ENCODE measurements at places on chromosomes 2 and 18.

DNA sequence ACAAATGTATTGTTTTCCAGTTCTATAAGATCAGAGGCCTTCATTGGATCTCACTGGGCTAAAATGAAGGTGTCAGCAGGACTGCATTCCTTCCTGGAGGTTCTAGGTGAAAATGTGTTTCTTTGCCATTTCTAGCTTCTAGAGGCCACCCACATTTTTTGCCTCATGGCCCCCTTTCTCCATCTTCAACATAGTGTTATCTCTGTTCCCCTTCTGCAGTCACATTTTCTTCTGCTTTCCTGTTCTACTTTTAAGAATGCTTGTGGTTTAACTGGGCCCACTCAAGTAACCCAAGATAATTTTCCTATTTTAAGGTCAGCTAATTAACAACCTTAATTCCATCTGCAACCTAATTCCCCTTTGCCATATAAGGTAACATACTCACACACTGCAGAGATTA lies 36.1 kb downstream of the METTL21A start:
- DNase-seq, result no peak

DNA sequence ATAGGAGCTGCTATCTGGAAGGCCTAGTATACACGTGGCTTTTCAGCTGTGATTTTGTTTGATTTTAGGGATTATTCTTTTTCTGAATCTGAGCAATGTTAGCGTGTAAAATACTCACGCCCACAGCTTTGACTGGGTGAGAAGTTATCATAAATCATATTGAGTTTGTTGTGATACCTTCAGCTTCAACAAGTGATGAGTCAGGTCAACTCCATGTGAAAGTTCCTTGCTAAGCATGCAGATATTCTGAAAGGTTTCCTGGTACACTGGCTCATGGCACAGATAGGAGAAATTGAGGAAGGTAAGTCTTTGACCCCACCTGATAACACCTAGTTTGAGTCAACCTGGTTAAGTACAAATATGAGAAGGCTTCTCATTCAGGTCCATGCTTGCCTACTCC lies at the start of gene GKN1:
Gene GKN1, plus strand, starts transcription at position 386 of the 400 bp plus-strand sequence. CDS start 42 bp downstream, outside the sequence.
- no peak for DNase-seq

DNA sequence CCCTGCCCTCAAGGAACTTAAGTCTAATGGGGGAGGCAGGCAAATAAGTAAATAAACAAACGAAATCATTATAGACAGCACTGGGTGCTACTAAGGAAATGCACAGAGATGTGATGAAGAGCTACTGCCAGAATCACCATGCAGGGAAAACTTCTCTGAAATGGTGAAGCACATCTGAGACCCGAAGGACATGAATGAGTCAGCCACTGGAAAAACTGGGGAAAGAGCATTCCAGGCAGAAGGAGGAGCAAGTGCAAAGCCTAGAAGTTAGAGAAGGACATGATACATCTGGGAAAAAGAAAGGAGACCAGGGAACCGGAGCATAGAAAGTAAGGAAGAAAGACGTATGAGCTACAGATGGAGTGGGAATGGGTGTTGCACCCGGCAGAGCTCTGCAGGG lies 56.8 kb downstream of the TGFA start:
- DNase-seq, result no peak

- DNase-seq, result no peak
These were observed 38.0 kb upstream of the PCBP1 start for GRCh38 chr2:70049255-70049654.

- no peak for DNase-seq
These were observed 61.5 kb downstream of the EFR3B start for GRCh38 chr2:25103287-25103871.

DNA sequence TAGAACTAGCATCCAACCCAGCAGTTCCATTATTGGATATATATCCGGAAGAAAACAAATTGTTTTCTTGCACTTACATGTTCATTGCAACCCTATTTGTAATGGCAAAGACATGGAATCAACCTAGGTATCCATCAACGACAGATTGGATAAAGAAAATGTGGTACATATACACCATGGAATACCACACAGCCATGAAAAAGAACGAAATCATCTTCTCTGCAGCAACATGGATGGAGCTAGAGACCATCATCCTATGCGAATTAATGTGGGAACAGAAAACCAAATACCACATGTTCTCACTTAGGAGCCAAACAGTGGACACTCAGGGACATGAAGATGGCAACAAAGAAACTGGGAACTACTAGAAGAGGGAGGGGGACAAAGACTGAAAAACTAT lies 352.7 kb downstream of the CDH2 start:
- DNase-seq, result no peak

DNA sequence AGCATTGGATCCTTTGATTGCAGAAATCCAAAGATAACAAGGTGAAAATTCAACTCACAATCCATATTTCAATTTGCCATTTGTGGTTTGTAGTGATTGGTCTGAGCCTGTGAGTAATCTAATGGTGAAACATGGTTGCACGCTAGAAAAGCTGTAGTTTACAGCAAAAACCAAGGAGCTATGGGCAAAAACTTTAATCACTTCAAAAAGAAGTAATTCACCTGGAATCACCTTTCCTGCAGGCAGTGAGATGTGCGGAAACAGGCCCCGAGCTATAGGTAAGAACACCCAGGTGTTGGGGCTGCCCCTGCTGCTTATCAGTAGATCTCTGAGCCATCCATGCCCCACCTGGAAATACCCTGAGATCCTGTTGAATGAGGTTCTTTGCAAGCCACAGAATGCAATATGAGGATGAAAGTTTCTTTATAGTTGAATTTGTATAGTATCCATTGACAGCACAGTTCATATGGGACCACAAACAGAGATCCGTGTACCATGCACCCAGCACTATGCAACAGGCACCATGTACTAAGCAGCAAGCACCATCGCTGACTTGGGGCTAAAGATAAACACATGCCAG lies 208.2 kb downstream of the SPP2 start:
- DNase-seq, result no peak

GRCh38 chr2:75238670-75239330 lies 39.5 kb upstream of the TACR1 start:
- no peak for DNase-seq

DNA sequence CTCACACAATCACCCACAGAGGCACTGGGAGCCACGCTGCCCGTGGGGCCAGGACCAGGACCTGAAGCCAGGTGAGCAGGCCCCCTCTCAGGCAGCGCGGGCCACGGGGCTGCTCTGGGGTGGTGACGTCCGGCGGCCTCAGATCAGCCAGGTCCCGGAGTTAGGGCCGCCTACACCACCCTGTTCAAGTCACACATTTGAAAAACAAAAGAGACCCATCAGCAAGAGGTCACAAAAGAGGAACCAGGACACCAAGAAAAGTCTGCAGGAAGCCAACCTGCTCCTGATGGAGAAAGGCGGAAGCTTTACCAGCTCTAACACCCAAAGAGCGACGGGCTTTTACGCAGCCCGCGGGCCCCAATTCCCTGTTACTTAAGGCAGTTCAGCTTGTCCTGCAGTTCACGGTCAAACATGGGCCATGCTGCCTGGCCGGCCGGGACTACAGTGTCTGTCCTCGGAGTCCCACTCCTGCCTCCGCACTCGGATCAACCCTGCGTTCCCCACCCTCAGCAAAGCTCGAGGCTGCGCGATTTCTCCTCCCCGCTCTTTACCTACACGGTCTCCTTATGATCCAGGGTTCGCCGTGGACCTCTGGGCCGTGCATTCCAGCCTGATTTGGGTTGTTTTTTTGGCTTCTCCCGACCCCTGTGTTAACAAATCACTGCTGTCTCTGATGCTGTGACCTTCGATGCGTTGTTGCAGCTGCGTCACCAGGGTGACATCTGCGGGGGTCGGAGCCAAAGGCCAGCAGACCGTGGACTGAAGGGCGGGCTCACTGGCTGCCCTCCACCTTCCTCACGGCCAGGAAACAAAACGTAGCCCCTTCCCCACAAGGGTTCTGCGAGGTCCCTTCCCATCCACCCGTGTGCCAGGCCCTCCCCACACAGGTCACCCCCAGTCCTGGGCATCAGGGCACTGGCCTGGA lies 31.0 kb downstream of the SNORC start:
- no peak for DNase-seq

DNA sequence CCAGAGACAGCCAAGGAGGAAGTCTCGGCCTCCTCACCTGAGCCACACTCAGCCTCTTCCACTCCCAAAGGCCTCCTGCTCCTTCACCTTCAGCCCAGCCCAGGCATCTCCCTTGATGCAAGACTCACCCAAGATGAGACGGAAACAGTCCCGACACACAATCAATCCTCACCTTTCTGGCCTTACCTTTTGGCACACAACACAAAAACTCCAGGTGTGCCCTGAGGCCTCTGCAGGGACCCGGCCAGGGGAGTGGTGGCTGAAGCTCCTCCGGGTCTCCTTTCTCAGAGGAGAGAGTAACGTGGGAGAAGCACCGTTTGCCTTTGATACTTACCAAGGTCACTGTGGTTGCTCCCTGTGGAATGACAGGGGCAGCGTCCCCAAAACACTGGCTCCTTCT lies 23.8 kb upstream of the EFHD1 start:
- DNase-seq, result no peak

GRCh38 chr2:38116762-38117161 lies 40.8 kb upstream of the CYP1B1 start:
- no peak for DNase-seq

- DNase-seq, result no peak
These were observed 41.7 kb upstream of the NABP1 start for GRCh38 chr2:191636235-191636543.

- no peak for DNase-seq
These were observed 5.6 kb upstream of the KCNJ3 start for GRCh38 chr2:154692927-154693326.

DNA sequence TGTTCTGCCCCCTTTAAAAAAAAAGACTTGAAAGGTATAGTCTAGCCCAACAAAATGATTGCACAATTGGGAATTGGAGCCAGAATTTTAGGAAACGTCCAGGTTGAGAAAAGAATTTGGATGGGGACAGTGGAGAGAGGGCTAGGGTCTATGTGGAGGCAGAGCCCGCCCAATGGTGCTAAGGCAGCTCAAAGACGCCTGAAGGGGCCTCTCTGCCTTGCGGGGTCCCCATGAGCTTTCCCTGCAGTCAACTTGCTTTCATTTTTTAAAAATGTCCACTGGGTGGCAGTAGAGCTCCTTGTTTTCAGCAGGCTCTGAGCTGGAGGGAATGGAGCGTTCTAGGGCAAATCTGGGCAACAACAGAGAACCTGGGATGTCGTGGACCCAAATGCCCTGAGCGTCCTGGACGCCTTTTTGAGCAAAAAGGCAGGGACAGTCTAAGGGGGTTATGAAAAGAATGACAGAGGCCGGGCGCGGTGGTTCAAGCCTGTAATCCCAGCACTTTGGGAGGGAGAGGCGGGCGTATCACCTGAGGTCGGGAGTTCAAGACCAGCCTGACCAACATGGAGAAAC lies 40.2 kb upstream of the ITM2C start:
- DNase-seq, result peak; percentile 32

DNA sequence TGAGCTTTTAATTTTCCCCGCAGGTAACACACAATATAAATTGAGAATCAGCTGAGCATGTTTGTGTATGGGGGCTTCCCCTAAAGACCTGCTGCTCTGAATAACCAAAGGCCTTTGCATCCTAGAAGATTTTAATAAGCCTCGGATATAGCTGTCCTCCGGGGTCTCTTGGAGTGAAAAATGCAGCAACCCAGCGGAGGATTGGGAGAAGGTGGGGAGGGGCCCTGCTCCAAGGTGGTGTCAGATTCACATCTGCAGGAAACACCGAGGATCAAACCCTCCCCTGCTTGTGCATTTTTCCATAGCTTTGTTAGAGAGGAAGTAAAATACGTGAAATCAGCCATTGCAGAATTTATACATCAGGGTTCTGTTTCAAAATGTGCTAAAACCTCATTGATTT lies 63.0 kb upstream of the OTOF start:
- DNase-seq, result no peak

DNA sequence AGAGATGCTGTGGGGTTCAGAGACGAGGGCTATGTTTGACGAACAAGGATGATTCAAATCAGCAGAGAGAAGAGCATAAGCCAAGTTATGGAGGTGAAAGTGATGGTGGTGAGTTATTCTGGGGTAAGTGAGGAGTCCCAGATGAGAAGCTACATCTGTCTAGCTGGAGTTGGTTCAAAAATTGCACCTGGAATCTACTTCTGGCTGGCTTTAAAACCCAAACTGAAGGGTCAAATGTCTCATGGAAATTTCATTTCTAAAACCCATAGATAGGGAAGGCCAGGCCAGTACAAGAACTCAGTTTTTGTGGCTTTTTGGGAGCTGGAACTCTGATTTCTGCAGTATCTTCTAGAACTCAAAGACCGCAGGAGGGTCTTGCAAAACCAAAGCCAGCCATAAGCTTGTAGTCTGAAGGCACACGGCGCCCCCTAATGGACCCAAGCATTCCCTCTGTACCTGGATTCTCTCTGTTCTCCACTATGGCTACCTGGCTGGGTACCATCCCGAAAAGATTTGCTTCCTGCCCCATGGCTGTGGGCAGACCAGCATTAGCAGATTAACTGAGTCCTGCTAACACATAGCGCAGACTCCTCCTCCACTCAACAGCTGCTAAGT lies 229.1 kb upstream of the SLC14A2 start:
- no peak for DNase-seq

DNA sequence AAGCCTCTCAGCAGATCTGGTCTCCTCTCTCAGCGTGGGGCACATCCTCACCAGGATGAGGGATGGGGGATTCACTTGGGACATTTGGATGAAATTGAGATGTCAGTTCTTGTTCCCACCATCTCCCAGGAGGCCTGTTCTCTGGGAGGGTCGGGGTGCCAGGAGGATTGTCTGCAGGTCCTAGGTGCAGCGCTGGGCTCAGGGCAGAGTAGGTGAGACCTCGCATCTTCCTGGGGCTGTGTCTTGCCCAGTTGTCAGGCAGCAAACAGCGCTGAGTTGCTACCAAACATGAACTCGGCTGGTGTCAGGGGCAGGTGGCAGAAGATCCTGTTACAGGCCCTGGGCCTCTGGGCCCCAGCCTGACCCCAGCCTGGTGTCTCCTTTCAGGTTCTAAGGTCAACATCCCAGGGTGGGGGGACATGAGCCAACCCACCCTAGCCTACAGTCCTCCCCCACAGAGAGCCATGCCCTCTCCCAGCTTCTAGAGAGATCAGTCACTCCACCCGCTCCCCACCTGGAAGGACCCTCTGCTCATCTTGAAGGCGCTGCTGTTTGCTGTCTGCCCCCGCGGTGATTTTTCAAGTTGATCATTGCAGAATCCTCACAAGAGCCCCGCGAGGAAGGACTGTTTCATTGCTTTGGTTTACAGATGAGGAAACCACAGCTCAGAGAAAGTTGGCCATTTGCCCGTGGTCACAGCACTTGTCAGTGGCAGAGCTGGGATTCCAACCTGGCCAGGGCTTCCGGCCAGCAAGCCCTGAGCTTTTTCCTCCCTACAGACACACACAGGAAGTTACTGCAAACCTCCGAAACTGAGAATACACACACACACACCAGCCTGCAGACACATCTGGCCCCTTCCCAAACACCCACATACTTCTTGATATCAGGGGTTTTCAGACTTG lies 83.9 kb downstream of the STPG4 start:
- DNase-seq, result no peak
